ENCODE measurements at places on chromosomes 16 and 17. TPM values are rescaled to one million over a fixed set of nuclear protein-coding genes. Genes with fewer than 3 reads are reported as not detected.

Gene CCDC200
- total RNA-seq, result not detected

Gene PTX4
- not detected for total RNA-seq

Gene TOM1L1
- total RNA-seq, result 27.1 TPM

Gene OR1E1
- total RNA-seq, result not detected

Gene SCN4A
- 0.71 TPM for total RNA-seq

Gene SKAP1
- total RNA-seq, result 0.41 TPM

Gene GPRC5B
- total RNA-seq, result 20.6 TPM

Gene KRT13
- not detected for total RNA-seq

Gene TOP2A
- total RNA-seq, result 2.1 TPM

Gene ENPP7
- total RNA-seq, result not detected

Gene CACNA1G
- 0.33 TPM for total RNA-seq

Gene SLFN12
- total RNA-seq, result 7.8 TPM

Gene TEX14
- total RNA-seq, result 0.33 TPM

Gene PRR35
- not detected for total RNA-seq

Gene TNP2
- total RNA-seq, result not detected

Gene CDRT15
- not detected for total RNA-seq

Gene SCGB1C2
- total RNA-seq, result not detected
